ENCODE measurements at places on chromosomes 7 and 10. TPM values are rescaled to one million over a fixed set of nuclear protein-coding genes. Genes with fewer than 3 reads are reported as not detected.

DNA sequence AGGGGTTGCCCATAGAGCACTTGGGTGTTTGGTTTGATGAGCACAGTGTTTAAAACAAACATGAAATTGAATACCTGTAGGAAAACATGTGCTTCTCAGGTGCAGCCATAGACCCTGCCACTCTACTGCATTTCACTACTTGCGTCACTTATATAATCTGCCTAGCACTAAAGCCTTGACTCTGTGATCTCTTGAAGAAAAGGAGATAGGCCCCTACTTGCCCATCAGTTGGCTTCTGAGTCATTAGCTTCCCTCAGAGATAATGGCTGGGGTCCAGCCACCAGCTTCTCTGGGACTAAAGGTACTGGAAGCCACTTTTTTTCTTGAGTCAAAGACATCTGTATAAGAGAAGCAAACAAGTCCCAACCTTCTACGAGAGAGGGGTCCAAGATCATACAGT lies 45.9 kb upstream of the BTRC start:
- H3K4me1 ChIP-seq, result peaks cover 14% of the 10 kb centered on the region
- H3K4me3 ChIP-seq, result no peak overlapping the region
- H3K27ac ChIP-seq, result no peak overlapping the region

NPTX2 gene
- total RNA-seq, result 2.3 TPM

GRCh38 chr10:34037499-34037898 lies 703.0 kb upstream of the NRP1 start:
- H3K36me3 ChIP-seq, result no peaks in the 10 kb centered on the region
- DNase-seq, result no peak
- H3K27me3 ChIP-seq, result no peaks in the 10 kb centered on the region

GRCh38 chr7:5679813-5680473 lies 101.5 kb downstream of the RNF216 start:
- no peak overlapping the region for H3K4me3 ChIP-seq
- H3K4me1 ChIP-seq, result peaks cover 82% of the 10 kb centered on the region
- peaks cover 9% of the 10 kb centered on the region for H3K36me3 ChIP-seq
- no peaks in the 10 kb centered on the region for H3K27me3 ChIP-seq
- DNase-seq, result peak; percentile 52

SOSTDC1 gene
- 0.85 TPM for total RNA-seq

DNA sequence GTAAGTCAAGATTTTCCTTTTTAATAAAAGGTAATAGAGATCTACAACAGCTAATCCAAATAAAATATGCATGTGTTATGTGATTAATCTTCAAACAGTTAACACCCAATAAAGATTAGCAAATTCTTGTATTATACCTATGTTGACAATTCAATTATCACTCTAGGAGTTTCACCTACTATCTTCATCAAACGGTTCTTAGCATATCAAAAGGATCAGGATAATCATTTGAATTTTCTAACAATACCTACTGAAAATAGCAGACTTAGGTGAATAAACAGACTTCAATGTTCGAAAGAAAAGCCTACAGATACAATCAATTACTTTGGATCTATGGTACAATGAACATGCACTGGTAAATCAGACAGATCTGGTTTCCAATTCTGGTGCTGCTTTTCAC lies 268.3 kb downstream of the CACNA2D1 start:
- no peak for DNase-seq
- H3K27me3 ChIP-seq, result no peaks in the 10 kb centered on the region
- peaks cover 12% of the 10 kb centered on the region for H3K4me1 ChIP-seq
- H3K4me3 ChIP-seq, result no peak overlapping the region
- H3K36me3 ChIP-seq, result no peaks in the 10 kb centered on the region

DNA sequence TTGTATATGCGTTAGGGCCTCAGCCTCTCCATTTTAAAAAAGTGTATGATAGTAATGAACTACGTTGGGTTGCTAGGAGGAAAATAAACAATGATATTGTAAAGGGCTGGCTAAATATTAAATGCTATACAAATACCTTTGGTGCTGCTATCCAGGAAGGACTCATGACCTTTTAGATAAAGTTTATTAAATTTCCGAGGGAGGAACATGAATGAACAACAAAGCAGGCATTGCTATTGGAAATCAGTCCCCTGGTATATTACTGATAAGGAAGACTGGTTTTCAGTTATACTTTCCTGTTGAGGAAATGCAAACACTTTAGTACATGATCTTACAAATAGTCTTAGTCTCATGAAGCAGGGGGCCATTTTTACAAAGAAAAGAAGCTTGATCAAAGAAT lies 17.2 kb upstream of the AGR2 start:
- no peak overlapping the region for H3K27ac ChIP-seq
- H3K36me3 ChIP-seq, result no peaks in the 10 kb centered on the region
- no peaks in the 10 kb centered on the region for H3K27me3 ChIP-seq
- no peaks in the 10 kb centered on the region for H3K4me1 ChIP-seq
- no peak for DNase-seq

DNA sequence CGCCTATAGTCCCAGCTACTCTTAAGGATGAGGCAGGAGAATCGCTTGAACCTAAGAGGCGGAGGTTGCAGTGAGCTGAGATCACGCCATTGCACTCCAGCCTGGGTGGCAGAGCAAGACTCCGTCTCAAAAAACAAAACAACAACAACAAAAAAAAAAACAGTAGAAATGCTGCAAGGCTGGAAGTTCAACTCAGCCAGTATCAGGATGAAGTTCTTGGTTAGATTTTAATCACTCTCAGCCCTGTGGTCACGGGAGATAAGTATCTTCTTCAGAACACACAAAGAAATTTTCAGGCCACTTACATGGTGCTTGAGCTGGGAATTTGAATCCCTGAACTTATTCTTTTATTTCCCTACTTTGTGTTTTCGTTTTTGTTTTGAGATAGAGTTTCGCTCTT lies 120.4 kb downstream of the MARCHF5 start:
- H3K4me1 ChIP-seq, result no peaks in the 10 kb centered on the region
- no peak overlapping the region for H3K4me3 ChIP-seq
- no peak overlapping the region for H3K27ac ChIP-seq
- DNase-seq, result no peak
- H3K27me3 ChIP-seq, result no peaks in the 10 kb centered on the region
- no peaks in the 10 kb centered on the region for H3K36me3 ChIP-seq

GRCh38 chr7:25789701-25790640 lies 362.0 kb upstream of the NFE2L3 start:
- no peaks in the 10 kb centered on the region for H3K36me3 ChIP-seq
- DNase-seq, result no peak
- H3K4me3 ChIP-seq, result no peak overlapping the region
- peak overlapping the region; percentile 82 for H3K27ac ChIP-seq
- peaks cover 15% of the 10 kb centered on the region for H3K4me1 ChIP-seq

BRAT1 gene
- total RNA-seq, result 13.7 TPM

DNA sequence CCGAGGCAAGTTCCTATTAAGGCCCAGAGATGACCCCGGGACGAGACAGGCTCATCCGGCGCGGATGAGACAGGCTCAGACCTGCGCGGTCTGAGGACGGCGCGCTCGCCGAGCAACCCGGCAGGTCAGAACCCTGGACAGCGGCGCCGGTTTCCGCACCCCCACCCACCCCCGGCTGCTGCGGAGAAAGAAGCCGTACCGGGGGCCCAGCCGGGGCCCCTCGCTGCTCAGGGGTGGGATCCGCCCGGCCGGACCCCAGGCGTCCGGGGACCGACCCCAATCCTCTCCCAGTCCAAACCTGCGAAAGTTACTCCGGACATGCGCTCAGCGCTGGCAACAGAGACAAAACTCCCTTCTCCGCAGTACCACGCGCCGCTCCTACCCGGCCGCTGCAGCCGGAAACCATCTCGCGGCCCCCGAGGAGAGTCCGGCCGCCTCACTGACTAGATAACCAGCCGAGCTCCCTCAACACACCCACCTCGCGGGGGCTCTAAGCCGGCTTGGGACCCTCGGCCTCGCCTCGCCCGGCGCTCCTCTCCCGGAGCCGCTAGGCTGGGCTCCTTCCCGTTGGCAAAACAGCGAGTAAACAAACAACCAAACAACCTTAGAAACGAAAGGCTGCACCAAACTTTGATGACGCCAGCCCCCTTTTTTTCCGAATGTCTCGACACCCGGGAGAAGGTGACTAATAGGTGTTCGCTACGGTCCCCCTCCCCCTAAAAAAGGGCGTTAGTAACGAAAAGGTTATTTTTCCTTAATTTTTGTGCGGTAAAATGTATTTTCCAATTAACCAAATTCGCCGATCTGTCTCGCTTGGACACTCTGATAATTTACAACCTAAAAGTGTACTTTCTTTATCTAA lies 2.3 kb upstream of the DRGX start:
- DNase-seq, result peak; percentile 55
- no peak overlapping the region for H3K27ac ChIP-seq
- H3K36me3 ChIP-seq, result no peaks in the 10 kb centered on the region

GRCh38 chr7:75658369-75658768 lies 80.4 kb downstream of the HIP1 start:
- H3K4me3 ChIP-seq, result no peak overlapping the region
- no peaks in the 10 kb centered on the region for H3K4me1 ChIP-seq
- peak overlapping the region; percentile 27 for H3K27ac ChIP-seq
- H3K36me3 ChIP-seq, result no peaks in the 10 kb centered on the region

FAM237B gene
- not detected for total RNA-seq

DNA sequence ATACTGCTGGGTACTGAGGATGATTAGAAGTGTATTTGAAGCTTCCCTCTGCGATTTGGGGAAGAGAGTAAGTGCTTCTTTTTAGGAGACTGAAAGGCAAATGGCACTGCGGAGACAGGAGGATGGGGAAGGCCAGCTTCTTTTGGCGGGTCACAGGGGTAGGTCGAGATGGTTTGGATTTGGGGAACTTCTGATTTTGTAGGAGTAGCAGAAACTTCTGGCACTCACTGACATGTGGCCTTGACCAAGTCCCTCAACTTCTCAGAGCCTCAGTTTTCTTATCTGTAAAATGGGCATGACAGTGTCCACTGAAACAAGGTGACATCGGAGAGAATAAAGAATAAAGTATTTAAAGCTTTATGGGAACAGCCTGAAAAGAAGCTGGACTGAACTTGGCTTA lies 59.8 kb upstream of the WDR11 start:
- H3K36me3 ChIP-seq, result no peaks in the 10 kb centered on the region
- H3K4me1 ChIP-seq, result no peaks in the 10 kb centered on the region
- no peaks in the 10 kb centered on the region for H3K27me3 ChIP-seq

IGFBP1 gene
- not detected for total RNA-seq

GRCh38 chr10:119316729-119317097 lies 109.3 kb downstream of the GRK5 start:
- peak overlapping the region; percentile 45 for H3K27ac ChIP-seq
- peaks cover 95% of the 10 kb centered on the region for H3K4me1 ChIP-seq
- H3K27me3 ChIP-seq, result no peaks in the 10 kb centered on the region
- H3K36me3 ChIP-seq, result peaks cover 3% of the 10 kb centered on the region
- DNase-seq, result no peak
- no peak overlapping the region for H3K4me3 ChIP-seq

CRHR2 gene
- total RNA-seq, result 0.19 TPM

APBB1IP gene
- 2.6 TPM for total RNA-seq

DNA sequence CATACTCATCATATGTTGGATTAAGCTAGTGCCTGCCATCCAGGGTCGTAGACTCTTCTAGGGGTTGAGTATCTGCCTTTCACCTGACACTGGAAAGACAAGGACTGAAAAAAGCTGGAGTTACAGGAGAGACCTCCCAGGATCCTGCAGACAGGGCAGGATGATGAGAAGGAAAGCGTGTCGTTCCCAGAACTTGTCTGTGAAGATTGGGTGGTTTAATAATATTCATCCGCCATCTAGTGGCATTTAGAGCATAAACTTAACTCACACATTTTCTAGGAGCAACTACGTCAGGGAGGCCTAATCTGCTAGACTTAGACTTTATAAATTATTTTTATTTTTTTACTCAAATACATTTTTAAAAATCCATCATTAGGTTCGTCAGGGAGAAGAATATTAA lies 59.6 kb downstream of the ADRB1 start:
- no peak for DNase-seq
- no peaks in the 10 kb centered on the region for H3K36me3 ChIP-seq
- no peaks in the 10 kb centered on the region for H3K27me3 ChIP-seq
- peaks cover 21% of the 10 kb centered on the region for H3K4me1 ChIP-seq
- H3K4me3 ChIP-seq, result no peak overlapping the region

DNA sequence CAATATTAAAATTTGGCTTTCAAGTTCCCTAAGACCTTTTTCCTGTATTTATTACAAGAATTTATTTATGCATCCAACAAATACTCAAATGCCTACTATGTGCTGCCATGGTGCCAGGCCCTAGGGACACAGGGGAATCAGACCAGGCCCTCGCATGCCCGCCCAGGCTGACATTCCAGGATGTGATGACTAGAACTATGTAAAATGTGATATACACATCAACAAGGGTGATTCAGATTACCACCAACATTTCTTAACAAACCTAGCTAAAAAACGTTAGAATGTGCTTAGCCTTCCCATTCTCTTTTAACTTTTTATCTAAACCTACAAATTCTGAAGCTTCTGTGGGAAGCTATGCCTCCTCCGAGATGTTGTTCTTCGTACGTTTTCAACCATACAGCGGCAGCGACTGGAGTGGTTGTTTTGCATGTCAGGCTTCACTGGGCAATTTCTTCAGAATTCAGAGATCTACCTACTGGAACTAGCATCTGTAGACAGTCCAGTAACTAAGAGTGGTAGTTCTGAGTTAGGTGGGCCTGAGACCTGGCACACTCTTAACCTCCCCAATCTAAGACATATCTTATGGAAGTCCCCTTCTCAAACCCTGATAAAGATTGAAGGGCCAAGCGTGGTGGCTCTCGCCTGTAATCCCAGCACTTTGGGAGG lies 22.1 kb downstream of the GNA12 start:
- H3K36me3 ChIP-seq, result no peaks in the 10 kb centered on the region
- no peak overlapping the region for H3K4me3 ChIP-seq
- no peaks in the 10 kb centered on the region for H3K27me3 ChIP-seq

GRCh38 chr7:142603870-142604448 lies 145.3 kb upstream of the PRSS1 start:
- peaks cover 79% of the 10 kb centered on the region for H3K27me3 ChIP-seq
- H3K27ac ChIP-seq, result no peak overlapping the region
- DNase-seq, result no peak
- H3K4me1 ChIP-seq, result no peaks in the 10 kb centered on the region
- no peaks in the 10 kb centered on the region for H3K36me3 ChIP-seq

DNA sequence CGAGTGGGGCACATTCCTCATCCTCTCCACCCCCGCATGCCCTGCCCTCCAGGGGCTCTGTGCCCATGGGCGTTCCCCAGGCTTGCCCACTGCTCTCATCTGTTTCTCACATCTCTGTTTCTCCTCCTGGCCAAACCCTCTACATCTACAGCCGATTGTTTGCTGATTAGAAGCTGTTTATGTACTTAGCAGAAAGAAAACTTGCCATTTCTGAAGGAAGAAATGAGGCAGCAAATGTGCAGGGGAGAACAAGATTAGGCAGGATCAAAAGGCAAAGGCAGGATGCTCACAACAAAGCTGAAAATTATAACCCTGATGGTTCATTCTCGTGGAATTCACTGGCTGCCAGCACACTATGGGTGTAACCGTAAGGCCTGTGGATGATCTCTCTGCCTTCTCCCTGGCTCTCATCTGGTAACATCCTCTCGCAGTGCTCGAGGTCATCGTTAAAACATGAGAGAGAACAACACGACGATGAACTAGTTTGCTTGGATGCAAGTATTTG lies 111.6 kb upstream of the KLF14 start:
- no peak for DNase-seq
- no peaks in the 10 kb centered on the region for H3K4me1 ChIP-seq
- no peak overlapping the region for H3K4me3 ChIP-seq

- H3K27ac ChIP-seq, result no peak overlapping the region
- no peak for DNase-seq
- no peaks in the 10 kb centered on the region for H3K36me3 ChIP-seq
- H3K27me3 ChIP-seq, result no peaks in the 10 kb centered on the region
- H3K4me1 ChIP-seq, result no peaks in the 10 kb centered on the region
- H3K4me3 ChIP-seq, result no peak overlapping the region
These were observed 795.6 kb downstream of the PHTF2 start for GRCh38 chr7:78594156-78594555.

- no peaks in the 10 kb centered on the region for H3K27me3 ChIP-seq
- peak overlapping the region; percentile 43 for H3K27ac ChIP-seq
- no peak for DNase-seq
- peak overlapping the region; percentile 15 for H3K4me3 ChIP-seq
- peaks cover 14% of the 10 kb centered on the region for H3K4me1 ChIP-seq
These were observed 156.7 kb upstream of the TCF7L2 start for GRCh38 chr10:112793202-112793921.

All from left ventricle myocardium inferior (tissue), 1 donor.